ENCODE measurements at places on chromosomes 3 and 15.

DNA sequence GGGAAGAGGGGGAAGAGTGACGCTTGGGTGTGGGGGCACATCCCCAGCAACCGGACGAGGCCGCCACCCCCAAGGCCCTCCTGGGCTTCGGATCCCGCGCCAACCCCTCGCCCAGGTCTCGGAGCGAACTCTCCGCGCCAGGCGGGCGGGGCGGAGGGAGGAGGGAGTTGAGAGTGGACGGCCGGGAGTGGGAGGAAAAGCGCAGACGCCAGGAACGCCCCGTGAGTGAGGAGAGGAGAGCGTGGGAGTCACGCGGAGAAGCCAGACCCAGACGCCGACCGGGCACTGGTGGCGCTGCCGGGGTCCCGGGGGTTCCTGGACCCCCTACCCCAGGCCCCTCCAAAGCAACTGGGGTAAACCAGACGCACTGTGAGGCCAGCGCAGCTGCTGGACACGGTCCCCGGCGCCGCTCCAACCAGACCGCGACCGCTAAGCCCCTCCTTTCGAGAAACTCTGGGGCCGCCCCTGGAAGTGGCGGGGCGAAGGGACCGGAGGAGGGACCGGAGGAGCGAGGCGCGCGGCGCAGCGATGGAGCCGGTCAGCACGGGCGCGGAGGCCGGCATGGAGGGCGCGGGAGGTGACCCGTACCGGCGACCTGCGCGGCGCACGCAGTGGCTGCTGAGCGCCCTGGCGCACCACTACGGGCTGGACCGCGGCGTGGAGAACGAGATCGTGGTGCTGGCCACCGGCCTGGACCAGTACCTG is at the start of gene EFCC1:
EFCC1 (plus strand) TSS at position 204 of the 705 bp plus-strand sequence; CDS start at position 529, 325 bp downstream.
- peak; percentile 79 for DNase-seq

DNA sequence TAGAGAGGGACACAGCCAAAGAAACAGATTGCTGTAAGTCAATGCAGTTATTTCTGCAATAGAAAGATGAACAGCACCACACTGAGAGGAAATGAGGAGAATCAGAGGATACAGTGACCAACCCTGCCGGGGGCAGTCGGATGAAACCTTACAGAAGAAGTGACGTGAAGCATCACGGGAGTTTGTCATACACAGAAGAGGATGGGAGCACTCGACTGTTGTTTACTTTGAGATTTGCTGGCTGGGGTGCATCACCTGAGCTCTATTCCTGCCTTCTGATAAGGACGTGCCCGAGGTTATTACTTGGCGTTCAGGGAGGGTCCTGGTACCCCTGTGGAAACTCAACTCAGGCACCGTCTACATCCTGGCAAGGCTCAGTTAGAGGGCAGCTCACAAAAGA is 45.4 kb downstream of the MAGEF1 start:
- DNase-seq = no peak

- no peak for DNase-seq
These were observed 229.5 kb downstream of the CHL1 start for GRCh38 chr3:426072-426471.

DNA sequence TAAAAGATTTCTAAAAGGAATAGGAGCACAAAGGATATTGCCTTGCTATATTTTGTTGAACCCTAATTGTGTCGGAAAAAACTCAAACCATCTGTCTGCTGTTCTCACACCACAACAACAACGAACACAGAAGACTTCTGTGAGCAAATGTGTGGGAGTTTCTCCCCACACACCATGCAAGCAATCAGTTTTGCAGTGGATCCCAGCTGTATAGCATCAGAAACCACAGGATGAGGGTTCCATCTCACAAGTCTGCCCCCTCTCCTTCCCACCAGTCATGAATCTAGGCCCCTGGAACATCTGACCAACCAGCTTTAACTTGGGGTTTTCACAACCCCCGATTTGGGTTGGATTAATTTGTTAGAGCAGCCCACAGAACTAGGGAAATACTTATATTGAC is 91.3 kb upstream of the SLC4A7 start:
- no peak for DNase-seq

- DNase-seq = no peak
These were observed 372.2 kb upstream of the WNT5A start for GRCh38 chr3:55859305-55859704.
